ENCODE measurements at places on chromosomes 2 and 18. TPM values are rescaled to one million over a fixed set of nuclear protein-coding genes. Genes with fewer than 3 reads are reported as not detected.

Gene TEX44
- total RNA-seq, result not detected

Gene CIDEA
- total RNA-seq, result not detected

Gene VIL1
- total RNA-seq, result 0.41 TPM

Gene PARD6G
- 7.7 TPM for total RNA-seq

Gene ACVR1C
- 0.74 TPM for total RNA-seq

Data from motor neuron (in vitro differentiated cells).